ENCODE measurements at places on chromosomes 4 and X.
A peak's percentile ranks its signal among the peaks of the same experiment; 100 is the strongest.

DNA sequence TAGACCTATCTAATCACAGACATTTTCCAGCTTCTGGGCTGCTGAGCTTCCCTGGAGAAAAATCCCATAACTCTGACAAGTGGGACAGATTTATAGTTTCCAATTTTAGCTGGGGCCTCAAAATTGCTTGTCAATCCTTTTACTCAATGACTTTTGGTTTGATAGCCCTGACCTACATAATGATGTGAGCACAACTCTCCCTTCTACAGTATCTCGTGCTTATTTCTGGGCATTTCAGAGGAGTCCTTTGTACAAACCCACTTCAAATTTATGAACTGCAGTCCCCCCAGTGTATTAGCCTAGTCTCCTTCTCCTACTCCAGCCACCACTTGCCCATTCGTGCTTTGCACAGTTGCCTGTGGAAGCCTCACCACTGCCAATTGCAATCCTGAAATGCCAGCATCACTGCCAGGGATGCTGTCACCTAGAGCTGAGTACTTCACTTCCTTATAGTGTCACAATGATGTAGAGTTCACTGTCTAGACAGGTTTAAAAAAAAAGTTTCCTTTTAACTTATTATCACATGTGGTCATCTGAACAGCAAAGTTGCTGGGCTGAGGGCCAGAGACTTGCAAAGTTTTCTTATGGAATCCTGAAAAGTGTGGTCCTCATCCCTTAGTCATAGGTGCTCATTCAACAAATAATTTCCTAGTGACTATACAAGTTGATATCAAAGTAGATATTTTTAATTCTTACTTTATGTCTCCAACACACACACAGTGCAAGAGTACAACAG is 21.2 kb downstream of the TRAM1L1 start:
- no peak for DNase-seq

DNA sequence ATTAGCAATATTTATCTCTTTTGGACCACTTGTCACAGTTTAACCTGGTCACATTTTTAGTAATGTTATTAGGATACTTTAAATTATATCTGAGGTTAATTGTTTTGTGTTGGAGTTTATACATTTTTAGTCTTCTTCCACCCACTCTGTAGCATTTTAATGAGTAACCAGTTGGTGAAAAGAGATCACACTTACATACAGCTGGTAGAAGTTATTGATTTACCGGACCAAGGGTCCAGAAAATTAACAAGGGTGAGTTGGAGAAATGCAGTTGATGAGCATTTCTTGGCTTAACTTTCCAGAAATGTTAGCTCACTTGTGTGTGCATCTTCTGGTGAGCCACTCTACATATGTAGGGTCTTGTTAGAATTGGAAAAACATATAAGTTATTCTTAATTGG is 219.6 kb downstream of the GRXCR1 start:
- no peak for DNase-seq

DNA sequence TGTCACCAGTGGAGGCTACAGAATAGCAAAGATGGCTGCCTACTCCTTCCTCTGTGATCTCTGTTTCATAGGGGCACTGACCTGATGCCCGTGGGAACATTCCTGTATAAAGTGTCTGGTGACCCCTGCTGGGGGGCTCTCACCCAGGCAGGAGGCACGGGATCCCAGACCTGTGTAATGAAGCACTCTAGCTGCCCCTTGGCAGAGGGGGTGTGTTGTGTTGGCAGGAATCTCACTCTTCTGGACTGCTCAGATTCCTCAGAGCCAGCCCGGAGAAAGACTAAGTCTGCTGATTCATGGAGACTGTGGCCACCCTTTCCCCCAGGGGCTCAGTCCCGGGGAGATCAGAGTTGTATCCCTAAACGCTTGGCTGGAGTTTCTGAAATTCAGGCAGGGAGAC is 648.3 kb downstream of the SPRY1 start:
- no peak for DNase-seq

GRCh38 chr4:22047793-22048192 is 99.2 kb upstream of the KCNIP4 start:
- no peak for DNase-seq

GRCh38 chrX:41198410-41198809 is 113.2 kb downstream of the USP9X start:
- DNase-seq, result no peak

- DNase-seq, result no peak
Observed at GRCh38 chr4:94068753-94069719, 138.6 kb upstream of the SMARCAD1 start.

DNA sequence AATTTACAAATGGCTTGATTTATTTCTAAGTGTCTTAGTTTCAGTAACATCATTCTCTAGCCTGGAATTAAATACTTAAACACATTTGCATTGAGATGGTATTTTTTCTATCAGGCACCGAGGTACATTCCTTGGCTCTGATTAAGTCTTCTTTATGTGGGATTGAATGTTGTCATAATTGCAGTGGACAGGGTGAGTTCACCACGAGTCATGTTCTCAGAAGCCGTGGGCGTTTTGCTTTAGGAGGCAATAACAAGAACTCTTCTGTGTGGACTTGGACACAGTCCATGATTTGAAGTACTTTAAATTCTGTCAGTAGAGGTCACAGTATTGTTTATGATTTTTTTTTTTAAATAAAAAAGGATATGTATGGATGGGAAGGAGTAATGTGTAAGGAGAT is 57.1 kb upstream of the EFHC2 start:
- no peak for DNase-seq

DNA sequence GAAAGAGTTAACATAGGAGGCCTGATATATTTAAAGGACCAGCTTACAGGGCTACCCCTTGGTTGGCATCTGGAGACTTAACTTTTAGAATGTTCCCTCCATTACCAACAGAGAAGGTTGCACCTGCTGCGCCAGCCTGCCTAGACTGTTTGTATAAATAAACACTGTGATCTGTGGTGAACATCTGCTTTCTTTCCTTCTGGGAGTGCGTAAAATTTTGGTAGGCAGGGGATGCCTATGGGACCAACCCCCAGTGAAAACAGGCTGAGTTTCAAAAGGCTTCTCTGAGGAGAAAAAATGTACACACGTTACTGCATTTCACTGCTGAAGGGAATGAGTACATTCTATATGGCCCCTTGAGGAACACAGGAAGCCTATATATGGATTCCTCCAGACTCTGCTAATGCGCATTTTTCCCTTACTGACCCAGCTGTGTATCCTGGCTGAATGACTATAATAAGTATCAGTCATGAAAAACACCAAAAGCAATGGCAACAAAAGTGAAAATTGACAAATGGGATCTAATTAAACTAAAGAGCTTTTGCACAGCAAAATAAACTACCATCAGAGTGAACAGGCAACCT is 13.8 kb downstream of the CENPC start:
- no peak for DNase-seq

DNA sequence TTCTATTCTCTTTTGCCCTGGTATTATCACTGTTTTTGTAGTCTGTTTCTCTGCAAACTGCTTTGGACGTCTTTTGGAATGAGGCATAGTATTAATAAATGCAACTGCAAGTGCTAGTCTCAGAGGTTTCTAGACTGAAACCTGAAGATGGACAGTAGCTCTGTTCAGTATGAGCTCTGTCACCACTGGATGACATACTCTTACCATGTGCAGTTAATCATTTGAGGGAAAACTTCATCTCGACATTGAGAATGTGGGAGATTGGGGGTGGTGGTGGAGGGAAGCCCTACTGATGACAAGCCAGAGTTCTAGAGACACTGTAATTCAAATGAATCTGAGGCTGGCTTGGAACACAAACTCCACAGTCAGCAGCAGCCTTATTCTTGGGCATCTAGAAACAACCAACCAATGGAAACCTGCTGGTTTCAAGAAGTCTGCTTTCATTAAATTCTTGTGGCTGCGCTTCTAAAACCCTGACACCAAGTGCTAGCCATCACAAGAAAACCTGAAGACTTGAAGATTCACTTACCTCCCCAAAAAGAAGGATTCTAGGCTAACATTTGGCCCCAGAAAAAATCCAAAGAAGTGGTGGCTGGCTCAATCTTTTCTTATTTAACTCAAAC is 161.7 kb downstream of the RASL11B start:
- no peak for DNase-seq

- DNase-seq, result no peak
Observed at GRCh38 chr4:110049951-110050925, 137.6 kb downstream of the EGF start.

DNA sequence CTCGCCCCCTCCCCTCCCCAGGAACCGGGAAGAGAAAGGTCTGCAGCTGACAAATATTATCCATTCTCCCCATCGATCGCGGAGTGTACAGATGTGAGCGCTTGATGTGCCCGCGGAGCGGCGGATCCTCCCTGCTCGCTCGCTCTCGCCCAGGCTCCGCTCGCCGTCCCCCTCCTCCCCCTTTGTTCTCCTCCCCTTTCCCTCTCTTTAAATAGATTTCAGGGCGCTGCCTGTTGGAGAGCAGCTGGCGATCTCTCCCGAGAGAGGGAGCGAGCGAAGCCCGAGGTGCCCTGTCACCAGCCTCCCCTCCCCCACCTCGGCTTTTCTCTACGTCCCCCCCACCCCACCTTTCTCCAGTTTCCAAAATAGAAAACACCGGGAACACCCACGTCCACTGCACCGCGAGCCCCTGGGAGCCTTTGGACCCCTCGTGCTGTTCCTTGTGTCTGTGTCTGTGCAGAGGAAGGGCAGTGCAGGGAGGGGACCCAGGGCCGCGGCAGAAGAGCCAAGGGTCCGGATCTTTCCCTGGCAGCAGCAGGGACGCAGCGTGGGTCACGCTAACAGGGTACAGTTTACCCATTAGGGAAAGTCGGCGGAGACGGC is 56.6 kb upstream of the BCOR start:
- peak; percentile 53 for DNase-seq

GRCh38 chrX:50805276-50805675 is 8.7 kb downstream of the SHROOM4 start:
- DNase-seq, result no peak

- DNase-seq, result no peak
Observed at GRCh38 chrX:42229533-42229932, 306.2 kb upstream of the CASK start.

- DNase-seq, result no peak
Observed at GRCh38 chr4:72893354-72894066, 176.0 kb downstream of the COX18 start.

DNA sequence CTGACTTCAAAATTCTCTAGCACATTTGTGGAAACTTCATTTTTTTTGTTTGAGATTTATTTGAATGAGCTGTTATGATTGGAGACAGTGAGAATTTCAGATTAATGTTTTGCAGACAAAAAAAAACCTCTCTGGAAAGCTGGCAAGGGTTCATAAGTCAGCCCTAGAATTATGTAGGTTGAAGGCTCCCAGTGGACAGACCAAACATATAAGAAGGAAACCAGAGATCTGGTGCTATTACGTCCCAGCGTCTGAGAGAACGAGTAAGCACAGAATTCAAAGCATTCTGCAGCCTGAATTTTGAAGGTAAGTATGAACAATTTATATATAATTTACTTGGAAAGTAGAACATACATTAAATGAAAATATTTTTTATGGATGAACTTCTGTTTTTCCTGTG is at the start of gene AGTR2:
AGTR2 (plus strand) TSS at position 234 of the 400 bp plus-strand sequence. CDS start 1,537 bp downstream, outside the sequence.
- no peak for DNase-seq

DNA sequence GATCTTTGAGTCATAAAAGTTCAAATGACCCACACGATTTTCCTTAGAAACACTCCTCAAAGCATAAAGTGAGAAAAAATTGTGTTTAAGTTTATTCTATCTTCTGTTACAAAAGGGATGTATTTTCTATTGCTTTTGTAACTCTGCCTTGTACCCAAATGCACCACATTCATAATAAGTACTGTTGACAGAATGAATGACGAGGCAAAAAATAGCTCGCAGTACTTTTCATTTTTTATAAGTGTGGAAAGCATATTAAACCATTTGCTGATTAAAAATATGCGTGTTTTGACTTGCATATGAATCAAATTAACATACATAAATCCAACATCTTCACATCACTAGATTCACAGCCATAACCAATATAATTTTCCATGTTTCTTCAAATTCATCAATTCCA is 11.2 kb upstream of the TSPAN5 start:
- no peak for DNase-seq

GRCh38 chr4:181939199-181939945 is 303.8 kb upstream of the TENM3 start:
- DNase-seq, result no peak

- no peak for DNase-seq
Observed at GRCh38 chr4:9885958-9886357, 104.5 kb downstream of the DRD5 start.

GRCh38 chr4:75564023-75564422 is 8.2 kb downstream of the ODAPH start:
- DNase-seq, result no peak

DNA sequence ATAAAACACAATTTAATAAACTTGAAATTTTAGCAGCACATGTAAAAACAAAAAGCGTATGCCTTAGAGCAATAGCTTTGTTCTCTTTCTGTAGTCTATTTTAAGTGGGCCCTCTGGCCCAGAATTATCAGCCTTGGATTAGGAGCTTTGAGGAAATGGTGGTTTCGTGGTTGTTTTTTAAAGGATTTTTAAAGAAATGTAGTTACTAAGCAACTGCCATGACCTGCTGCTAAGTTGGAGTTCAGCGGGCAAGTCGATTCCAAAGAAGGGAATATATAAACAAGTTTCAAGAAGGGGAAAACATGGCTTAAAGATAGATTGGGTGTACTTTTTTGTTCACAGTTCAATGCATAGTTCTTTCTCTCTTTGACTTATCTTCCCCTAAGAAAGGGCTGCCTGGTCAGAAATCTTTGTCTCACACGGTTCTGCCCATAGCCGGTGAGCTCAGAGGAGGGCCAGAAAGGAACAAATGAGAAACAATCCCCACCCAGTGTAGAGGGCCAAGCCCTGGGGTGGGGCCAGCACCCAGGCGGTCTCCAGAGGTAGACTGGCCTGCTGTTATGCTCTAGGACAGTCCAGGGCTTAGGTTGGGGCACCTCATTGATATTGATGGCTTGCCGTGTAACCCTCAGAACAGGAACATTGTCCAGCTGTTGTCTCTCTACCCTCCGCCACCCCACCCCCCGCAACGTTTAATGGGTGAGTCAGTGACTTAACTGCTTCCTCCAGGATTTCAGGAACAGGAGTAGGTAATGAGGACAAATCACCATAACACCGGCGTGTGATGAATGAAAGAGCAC is 32.5 kb downstream of the DLG3 start:
- DNase-seq, result peak; percentile 6

DNA sequence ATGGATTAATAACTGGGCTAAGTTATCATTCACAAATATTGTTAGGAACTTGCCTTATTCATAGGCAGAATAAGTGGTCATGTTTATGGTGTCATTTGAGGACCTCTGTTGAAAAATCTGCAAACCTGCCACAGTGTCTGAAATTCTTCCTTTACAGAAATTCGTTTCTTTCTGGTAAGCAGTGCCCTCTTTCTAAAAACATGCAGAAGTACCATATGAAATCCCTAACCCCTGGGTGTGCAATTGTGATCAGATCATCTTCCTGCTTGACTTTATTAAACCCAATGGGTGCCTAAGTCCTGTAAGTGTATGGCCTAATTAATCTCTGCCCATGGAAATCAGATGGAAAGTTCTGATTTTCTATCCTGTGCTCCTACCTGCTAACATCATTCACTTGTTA is 4.4 kb upstream of the HTATSF1 start:
- DNase-seq, result no peak

DNA sequence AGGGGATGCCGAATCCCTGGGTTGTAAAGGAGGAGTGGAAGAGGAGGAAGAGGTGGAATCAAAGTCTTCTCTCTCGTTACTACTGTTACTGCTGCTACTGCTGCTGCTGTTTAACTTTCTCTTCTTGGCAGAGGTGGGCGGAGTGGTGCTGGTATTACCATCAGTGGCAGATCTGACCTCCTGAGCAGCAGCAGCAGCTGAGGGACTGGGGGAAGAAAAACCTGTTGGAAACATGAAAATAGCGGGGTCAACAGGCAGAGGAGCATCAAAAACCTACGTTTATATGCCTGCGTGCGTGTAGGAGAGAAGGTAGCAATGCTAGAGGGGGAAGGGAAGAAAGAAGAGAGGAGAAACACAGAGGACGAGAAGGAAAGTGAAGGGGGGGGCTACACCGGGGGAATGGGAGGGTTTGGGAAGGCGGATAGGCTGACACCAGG is 339 bp downstream of the CUL4B start:
- no peak for DNase-seq
